Esophagus muscularis mucosa (tissue), 4 donors: ENCODE measurements at places on chromosomes 12 and 14. TPM values are rescaled to one million over a fixed set of nuclear protein-coding genes. Genes with fewer than 3 reads are reported as not detected.

ZNF385A gene
- 15.7 TPM for total RNA-seq

DNA sequence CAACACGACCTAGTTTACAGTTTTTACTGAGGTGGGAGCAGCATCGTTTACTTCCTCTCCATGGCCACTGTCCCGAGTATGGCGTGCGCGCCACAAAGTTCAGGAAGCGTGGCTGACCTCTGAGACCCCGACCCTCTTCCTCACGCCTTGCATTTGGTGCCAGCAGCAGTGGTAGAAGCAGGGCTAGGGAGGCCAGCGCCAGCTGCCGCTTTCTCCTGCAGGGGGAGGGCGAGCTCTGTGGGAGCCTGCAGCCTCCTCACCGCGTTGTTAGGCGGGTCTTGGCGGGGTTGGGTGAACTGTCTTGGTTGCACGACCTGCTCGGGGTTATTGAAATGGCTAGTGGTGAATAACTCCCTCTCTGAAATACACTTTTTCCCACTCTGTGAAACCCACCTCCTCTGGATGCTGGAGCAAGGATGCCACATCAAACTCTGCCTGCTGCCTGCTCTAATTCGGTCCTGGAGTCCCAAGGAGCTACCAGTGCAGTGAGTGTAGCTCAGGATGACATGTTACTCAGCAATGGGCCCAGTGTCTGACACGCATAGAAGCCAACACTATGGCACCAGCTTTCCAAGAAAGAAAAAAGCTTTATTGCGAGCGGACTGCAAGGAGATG is 22.3 kb upstream of the TDRD9 start:
- H3K27ac ChIP-seq: no peak overlapping the region
- peaks cover 14% of the 10 kb centered on the region for H3K4me1 ChIP-seq
- no peak overlapping the region for H3K4me3 ChIP-seq
- no peaks in the 10 kb centered on the region for H3K27me3 ChIP-seq
- H3K36me3 ChIP-seq: no peaks in the 10 kb centered on the region

DNA sequence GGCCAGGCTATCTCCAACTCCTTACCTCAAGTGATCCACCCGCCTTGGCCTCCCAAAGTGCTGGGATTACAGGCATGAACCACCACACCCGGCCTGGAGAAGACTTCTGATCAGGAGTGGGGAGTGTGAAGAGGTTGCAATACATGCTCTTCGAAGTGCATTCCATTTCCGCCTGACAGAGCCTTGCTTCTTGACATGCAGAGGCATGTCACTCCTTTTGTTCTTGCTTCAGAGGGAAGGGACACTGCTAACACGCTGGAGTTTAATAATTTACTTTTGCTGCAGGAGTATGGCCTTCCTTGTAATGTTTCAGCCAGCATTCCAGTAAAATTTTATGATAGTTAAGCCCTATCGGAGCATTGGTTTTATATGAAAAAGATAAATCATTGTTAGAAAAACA is 74.9 kb downstream of the SLC25A47 start:
- H3K36me3 ChIP-seq: no peaks in the 10 kb centered on the region
- no peaks in the 10 kb centered on the region for H3K27me3 ChIP-seq
- H3K4me1 ChIP-seq: no peaks in the 10 kb centered on the region
- no peak for DNase-seq

GRCh38 chr14:80664576-80664975 is 277.0 kb downstream of the CEP128 start:
- no peak for DNase-seq
- H3K4me1 ChIP-seq: no peaks in the 10 kb centered on the region
- no peak overlapping the region for H3K27ac ChIP-seq

GRCh38 chr14:70934084-70934483 is 26.8 kb downstream of the PCNX1 start:
- H3K27me3 ChIP-seq: no peaks in the 10 kb centered on the region
- H3K4me3 ChIP-seq: no peak overlapping the region
- H3K27ac ChIP-seq: peak overlapping the region; percentile 35
- no peaks in the 10 kb centered on the region for H3K36me3 ChIP-seq
- H3K4me1 ChIP-seq: peaks cover 53% of the 10 kb centered on the region
- DNase-seq: no peak
